ENCODE measurements at places on chromosomes 16 and 17.

DNA sequence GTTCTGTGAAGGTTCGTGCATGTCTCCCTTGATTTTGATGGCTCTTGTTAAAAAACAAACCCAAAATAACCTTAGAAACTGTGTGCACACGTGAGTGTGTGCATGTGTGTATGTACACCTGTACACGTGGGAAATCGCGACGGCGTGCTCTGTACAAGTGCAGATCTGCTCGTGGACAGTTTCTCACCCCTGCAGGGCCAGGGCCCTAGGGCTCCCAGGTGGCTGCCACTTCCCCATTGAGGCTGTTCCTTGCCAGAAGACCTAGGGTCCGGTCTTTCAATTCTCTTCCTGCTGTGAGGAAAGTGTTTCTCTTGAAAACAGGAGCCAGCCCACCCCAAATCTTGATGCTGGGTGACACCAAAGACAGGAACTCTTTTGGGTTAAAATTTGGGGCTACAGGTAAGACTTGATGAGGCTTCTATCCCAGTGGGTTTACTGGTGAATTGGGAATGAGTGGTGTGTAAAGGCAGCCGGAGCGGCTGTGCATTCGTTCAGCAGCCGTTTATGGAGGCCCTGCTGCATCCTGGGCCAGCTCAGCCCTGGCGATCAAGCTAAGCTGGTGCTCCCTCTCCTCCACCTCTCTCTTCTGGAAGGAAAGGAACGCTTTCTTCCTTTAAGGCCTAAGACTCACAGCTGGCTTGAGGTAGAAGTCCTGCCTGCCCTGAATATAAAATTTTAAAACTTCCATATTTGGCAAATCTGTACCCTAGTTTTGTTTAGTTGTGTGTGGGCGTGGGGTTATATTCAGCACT lies 137.9 kb downstream of the CLEC16A start:
- no peak for DNase-seq

DNA sequence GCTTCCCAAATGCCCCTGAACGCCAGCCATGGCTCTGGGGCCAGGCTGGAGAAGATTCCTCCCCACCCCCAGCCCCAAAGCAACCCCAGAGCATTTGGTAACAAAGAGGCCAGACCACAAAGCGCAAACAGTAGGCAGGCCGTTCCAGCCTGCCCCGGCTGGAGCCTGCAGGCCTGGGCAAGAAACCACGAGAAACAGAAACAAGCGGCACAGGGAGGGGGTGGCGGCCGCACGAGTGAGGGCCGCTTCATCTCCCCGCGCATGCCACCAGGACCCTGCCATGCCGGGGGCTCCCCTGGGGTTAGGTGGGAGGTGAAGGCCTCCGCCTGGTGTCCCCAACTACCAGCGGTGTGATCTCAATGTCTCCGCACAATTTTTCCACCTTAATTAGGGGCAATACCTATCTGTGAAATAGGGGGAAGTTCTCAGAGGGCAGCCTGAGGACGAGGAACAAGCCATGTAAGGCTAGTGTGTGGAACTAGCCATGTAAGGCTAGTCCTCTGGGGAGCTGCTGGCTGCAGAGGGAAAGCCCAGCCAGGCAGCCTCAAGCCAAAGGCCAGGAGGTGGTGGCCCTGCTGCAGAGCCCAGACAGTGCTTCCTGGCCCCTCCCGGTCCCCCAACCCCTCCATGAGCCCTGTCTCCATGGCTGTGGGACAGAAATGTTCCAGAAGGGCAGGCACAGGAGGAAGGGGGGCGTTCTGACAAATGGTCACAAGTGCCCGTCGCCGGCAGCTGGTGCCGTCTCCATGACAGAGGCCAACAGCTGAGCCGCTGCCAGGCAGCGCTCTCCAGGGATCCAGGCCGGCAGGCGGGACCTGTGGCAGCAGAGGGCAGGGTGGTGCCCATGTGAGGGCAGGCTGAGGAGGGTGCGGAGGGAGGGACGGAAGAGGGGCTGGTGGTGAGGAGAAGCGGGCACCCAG lies 14.5 kb upstream of the MTSS2 start:
- peak; percentile 68 for DNase-seq

- DNase-seq, result peak; percentile 59
Observed at GRCh38 chr17:41680426-41681040, 8.2 kb upstream of the EIF1 start.

GRCh38 chr16:3389663-3390338 lies 11.0 kb downstream of the ZSCAN32 start:
- peak; percentile 13 for DNase-seq

DNA sequence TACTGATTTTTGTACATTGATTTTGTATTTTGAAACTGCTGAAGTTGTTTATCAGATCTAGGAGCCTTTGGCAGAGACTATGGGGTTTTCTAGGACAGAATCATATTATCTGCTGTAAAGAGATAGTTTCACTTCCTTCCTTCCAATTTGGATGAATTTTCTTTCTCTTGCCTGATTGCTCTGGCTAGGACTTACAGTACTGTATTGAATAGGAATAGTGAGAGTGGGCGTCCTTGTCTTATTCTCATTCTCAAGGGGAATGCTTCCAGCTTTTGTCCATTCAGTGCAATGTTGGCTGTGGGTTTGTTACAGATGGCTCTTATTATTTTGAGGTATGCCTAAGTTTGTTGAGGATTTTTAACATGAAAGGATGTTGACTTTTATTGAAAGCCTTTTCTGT lies 290.1 kb downstream of the MAP2K4 start:
- DNase-seq, result no peak

- no peak for DNase-seq
Observed at GRCh38 chr17:56672195-56672594, 78.7 kb downstream of the NOG start.

DNA sequence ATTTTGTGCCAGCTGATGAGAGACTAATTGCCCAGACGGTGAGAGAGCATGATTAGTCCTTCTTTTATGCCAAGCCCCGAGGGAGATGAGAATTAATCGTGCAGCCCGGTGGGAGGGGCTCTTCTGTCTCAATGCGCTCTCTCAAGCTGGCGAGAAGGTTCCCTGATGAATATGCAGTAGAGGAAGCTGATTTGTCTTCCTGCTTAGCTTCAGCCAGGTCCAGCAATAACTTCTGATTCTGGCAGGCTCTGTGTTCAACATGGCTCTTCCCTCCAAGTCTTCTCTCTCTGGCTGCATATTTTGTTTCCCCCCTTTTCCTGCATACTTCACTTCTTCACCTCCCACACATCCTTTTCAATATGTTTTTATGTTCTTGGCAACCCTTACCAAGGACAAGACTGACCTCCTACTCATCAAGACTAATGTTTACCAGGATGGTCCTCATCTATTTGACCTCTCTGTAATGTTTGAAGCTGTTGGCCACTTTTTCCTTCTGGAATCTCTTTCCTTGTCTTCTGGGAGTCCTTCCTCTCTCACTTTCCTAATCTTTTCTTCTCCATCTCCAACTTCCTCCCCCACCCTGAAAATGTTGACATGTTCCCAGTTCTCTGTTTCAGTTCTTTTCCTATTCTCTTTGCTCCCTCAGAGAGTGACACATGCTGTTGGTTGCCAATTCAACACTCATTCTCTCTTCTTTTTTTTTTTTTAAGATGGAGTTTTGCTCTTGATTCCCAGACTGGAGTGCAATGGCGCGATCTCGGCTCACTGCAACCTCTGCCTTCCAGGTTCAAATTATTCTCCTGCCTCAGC lies 33.1 kb downstream of the ARL4D start:
- peak; percentile 77 for DNase-seq

GRCh38 chr17:3610523-3610922 lies 1.3 kb upstream of the TRPV1 start:
- no peak for DNase-seq

GRCh38 chr16:47728205-47728604 lies 267.1 kb downstream of the PHKB start:
- DNase-seq, result no peak

- DNase-seq, result no peak
Observed at GRCh38 chr17:59853168-59853918, 39.4 kb downstream of the TUBD1 start.
